ENCODE measurements at places on chromosomes 1 and 21.

GRCh38 chr21:42199868-42200463, 19.0 kb upstream of the ABCG1 start:
- DNase-seq = no peak

DNA sequence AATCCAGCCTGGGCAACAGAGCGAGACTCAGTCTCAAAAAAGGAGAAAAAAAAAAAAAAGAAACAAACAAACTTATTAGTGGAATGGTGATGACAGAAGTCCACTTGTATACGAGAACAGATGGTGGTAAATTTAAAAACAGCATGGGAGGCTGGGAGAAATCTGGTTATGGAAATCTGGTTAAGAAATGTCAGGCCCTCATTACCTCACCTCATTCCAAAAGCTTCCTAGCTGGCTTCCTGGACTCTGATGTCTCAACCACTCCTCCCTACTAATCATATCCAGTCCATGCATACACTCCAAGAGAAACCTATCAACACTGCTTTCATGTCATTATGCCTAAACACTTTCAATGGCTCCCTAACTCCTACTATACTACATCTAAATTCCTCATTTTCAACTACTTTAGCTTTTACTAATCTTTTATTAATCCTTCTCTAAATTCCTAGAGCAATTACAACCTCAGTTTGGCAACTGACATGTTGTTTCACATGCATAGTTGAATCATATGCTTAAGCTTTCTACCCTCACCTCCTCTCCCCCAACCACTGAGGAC, 52.9 kb downstream of the FOXJ3 start:
- no peak for DNase-seq

- no peak for DNase-seq
Observed at GRCh38 chr1:151718011-151718431, 1.4 kb upstream of the CELF3 start.

DNA sequence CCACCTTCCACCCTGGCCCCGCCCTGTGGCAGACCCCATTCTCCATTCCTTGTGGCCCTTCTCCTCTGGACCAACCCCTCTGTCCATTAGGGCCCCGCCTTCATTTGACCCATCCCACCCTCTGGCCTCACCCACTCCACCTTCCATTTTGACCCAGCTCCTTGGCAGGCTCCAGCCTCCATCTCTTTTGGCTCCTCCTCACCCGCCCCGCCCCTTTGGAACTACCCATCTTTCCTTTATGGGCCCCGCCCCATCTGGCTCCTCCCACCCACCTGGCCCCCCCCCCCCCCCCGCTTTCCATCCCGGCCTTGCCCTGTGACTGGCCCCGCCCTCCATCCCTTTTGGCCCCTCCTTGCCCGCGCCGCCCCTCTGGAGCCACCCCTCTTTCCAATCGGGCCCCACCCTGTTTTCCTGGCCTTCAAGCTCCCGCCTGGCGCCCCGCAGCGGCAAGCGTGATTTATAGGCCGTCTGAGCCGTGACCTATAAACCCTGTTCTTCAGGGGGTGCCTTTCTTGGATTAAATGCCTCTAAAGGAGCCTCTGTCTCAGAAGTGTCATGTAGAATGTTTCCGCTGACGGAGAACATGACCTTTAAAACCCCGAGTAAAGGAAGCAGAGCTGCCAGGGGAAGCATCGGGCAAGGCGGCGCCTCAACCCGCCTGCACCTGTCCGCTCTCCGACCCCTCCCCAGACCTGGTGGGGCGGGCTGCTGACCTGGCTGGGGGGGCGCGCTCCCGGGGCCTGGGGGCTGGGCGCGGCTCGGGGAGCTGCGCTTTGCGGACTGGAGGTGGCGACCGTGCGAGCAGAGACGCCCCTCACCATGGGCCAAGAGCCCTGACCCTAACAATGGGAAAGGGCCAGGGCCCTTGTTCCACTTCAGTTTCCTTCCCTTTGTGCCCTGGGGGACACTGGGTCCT, 178.0 kb downstream of the CAMTA1 start:
- peak; percentile 98 for DNase-seq

DNA sequence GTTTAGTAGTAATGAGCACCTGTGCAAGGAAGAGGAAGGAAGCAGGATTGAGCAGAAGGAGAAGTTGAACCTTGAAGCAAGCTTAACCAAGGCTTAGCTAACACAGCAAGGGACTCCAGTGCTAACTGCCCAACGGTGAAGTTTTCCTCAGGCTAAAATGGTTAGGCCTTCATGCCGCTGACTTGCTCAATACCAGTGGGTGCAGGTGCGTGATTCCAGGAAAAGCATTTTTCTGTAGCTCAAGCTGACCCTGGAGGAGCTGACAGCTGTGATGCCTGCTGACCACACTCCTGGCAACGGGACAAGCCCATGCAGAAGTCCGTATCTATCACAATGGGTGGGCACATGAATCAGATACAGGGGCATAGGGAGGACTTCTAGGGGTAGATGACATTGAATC, 76.5 kb upstream of the FGGY start:
- DNase-seq = no peak

- no peak for DNase-seq
Observed at GRCh38 chr21:37186983-37187382, 80.2 kb downstream of the VPS26C start.

DNA sequence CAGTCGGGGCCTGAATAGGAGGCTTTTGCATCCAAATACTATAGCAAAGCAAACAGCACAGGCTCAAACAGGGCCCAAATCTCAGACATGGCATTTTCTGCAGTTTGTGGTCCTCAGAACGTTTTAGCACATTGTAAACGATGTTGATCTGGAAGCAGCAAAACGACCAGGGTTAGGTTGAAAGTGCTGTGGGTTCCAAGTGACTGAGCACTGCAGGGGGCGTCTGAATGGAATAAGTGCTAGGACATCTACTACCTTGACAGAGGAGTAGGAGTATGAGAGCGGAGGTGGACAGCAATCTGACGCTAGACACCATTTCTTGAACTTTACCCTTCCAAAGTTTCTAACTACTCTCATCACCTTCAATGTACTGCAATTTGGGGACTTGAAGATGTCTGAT, 214.9 kb downstream of the BARHL2 start:
- DNase-seq = no peak

GRCh38 chr1:226429858-226430715, 22.2 kb upstream of the PARP1 start:
- DNase-seq = no peak

DNA sequence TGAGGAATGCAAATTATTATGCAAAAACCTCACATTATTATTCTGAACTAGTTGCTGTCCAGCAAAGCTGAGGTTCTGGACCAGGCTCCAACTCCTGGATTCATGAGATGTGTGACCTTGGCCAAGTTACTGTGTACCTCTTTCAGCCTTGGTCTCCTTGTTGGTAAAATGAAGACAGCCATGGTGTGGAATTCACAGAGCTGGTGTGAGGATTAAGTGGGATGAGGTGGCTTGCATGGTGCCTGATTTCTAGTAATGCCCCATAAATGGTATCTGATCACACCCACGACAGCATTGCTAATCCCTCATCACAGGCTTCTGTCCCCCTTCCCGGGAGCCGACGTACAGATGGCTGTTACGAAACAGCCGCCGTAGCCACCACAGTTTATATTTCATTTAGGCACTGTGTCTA, 59.6 kb downstream of the PGBD5 start:
- no peak for DNase-seq

All from NCI-H1105 (cell line).